ENCODE measurements at places on chromosomes 12 and 14.

DNA sequence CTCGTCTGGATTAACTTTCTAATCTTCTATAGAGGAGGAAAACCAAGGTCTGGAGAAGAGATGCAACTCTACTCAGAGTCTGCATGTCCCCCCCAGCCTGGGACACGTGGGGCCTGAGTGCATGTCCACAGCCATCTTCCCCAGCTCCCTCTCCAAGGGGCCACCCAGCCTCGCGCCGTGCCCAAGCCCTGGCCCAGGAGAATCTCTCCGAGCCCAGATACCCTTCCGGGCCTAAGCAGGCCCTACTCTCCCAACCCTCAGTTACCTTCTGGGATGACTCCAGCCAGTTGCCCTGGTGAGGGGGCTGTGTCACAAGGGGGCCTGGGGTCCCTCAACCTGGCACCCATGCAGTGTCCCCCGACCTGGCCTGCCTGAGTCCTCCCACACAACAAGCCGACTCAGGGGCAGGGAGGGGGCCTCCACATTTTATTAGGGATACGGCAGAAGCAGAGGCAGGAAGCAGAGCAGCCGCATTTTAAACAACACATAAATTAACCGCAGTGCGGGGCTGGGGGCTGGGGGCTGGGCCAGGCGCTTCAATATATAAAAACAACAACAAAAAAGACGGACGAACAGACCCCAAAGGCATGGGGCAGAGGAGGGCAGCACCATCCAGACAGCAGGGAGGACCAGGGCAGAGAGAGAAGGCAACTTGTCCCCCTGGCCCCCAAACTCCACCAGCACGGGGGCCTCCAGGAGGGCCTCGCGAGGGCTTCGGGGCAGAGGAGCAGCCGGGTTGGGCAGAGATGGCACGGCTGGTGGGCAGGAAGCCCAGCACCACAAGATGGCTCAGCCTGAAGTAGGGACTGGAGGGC, 37.3 kb downstream of the NCKAP5L start:
- DNase-seq: no peak

- DNase-seq: no peak
These were observed 191.0 kb upstream of the PLEKHG7 start for GRCh38 chr12:92511786-92512185.

- DNase-seq: no peak
These were observed 45.7 kb upstream of the PDZRN4 start for GRCh38 chr12:41142376-41142775.

DNA sequence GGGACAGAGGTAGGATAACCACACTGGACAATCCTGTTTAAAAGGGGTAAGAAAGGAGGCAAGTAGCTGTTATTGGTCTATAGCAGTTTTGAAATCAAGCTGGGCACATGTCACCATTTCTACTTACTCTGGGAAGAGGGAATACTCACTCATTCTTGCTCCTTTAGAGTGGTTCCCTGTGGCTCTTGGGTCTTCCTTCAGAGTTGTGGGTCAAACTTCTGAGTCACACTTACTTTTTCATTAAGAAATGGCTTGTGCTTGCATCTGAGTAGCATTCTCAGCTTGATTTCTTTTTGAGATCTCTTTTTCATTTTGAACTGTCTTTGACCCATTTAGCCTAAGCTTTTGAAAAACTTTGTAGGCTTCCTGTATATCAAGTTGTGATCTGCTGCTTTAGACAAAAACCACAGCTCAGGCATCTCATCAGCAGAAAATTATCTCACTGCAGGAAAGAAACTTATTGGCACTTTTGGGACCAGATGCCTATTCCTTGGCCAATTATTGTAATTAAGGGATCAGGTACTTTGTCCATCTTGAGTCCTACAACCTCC, 122.2 kb downstream of the AEBP2 start:
- no peak for DNase-seq

GRCh38 chr14:87955501-87955900, 37.5 kb downstream of the GALC start:
- DNase-seq: no peak

- no peak for DNase-seq
These were observed 259.1 kb downstream of the PCNX1 start for GRCh38 chr14:71166180-71166837.

DNA sequence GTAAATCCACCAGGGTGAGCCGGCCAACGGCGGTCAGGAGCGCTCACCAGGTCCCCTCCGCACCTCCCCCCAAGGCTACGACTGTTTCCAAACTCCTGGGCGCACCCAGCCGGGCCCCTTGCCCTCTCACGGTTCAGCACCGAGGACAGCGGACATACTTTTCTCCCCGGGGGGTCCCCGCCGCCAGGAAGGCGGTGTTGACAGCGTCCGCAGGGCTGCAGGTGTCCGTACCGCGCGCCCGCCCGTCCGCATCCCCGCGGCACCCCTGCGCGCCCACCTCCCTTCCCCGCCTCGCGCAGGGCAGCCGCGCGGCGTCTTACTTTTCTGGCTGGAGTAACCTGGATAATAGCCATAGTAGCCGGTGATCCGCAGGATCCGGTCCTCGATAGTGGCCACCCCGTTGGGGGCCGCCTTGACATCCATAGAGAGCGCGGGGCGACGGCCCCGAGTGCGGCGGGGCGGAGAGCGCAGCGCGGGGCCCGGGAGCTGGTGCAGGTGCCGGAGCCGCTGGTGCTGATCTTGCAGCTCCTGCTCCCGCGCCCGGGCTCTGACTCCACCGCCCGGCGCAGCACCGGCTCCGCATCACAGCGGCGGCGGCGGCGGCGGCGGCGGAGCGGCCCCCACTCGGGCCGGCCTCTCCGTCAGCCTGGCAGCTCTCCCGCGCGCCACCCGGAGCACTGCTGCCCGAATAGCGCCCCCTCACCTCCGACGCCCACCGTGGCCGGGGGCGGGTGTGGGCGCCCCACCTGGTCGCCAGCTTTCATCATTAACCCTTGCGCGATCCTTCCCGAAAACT, at the start of gene SLC35F4:
TSS of gene SLC35F4 (minus strand) at position 690 of the 796 bp plus-strand sequence.
- DNase-seq: no peak

DNA sequence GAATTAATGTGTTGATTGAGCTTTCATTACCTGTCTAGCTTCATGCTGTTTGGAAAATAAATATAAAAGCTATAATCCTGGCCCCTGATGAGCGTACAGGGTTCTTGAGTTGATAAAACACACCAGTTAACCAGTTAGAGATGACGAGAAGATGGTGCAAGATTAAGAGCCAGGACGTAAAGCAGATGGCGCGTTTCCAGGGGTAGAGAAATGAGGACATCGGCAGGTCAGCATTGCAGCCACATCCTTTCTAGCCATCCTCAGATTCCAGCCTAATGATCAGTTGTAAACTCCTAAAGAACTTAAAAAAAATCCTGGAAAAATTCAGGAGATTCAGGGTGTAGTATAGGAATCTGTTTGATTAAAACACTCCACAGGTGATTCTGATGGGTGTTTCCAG, 203.7 kb downstream of the CACNA1C start:
- DNase-seq: no peak

GRCh38 chr14:44300916-44301315, 206.2 kb downstream of the FSCB start:
- DNase-seq: no peak

All from activated T-helper 1 cell treated with anti-CD3 and anti-CD28 coated beads, Interleukin-2, amount 50 U/mL, for 16 hours (primary cell).